Stimulated activated CD8-positive, alpha-beta memory T cell treated with anti-CD3 and anti-CD28 coated beads, Interleukin-7, amount 100 ng/mL, for 1 hour (primary cell): ENCODE measurements at places on chromosomes 5 and 9.

GRCh38 chr9:12054235-12054634 is 639.0 kb upstream of the TYRP1 start:
- DNase-seq, result no peak

GRCh38 chr5:490116-491106 is 33.8 kb downstream of the SLC9A3 start:
- DNase-seq, result no peak

GRCh38 chr5:59424515-59424914 is 469.0 kb downstream of the PDE4D start:
- DNase-seq, result no peak

DNA sequence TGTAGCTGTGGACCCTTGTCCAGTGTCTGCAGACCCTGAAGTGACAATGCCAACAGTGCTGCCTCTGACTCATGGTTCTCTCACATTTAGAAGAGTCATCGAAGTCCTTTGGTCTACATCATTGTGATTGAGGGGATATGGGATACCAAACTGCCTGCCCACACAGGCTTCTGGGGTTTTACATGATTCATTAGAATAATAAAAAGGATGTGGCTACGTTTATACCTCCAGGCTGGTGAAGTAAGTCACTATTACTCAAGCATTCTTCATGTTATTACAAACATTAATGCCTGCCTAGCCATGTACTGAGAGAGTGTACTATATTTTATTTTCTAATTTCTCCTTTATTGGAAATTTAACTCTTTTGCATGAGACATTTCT is 365.7 kb downstream of the SPATA31D1 start:
- DNase-seq, result no peak

GRCh38 chr5:180348336-180348735 is 4.8 kb downstream of the GFPT2 start:
- no peak for DNase-seq

- DNase-seq, result no peak
Observed at GRCh38 chr5:171189442-171189841, 119.6 kb upstream of the TLX3 start.

- no peak for DNase-seq
Observed at GRCh38 chr5:34604119-34604675, 51.9 kb upstream of the RAI14 start.
